ENCODE measurements at places on chromosomes 7 and 10. TPM values are rescaled to one million over a fixed set of nuclear protein-coding genes. Genes with fewer than 3 reads are reported as not detected.
A peak's percentile ranks its signal among the peaks of the same experiment; 100 is the strongest.

GRCh38 chr10:88389456-88389855 is 193.7 kb downstream of the RNLS start:
- DNase-seq, result no peak
- no peak overlapping the region for H3K4me3 ChIP-seq
- H3K27ac ChIP-seq, result no peak overlapping the region
- H3K36me3 ChIP-seq, result no peaks in the 10 kb centered on the region
- peaks cover 11% of the 10 kb centered on the region for H3K4me1 ChIP-seq

DNA sequence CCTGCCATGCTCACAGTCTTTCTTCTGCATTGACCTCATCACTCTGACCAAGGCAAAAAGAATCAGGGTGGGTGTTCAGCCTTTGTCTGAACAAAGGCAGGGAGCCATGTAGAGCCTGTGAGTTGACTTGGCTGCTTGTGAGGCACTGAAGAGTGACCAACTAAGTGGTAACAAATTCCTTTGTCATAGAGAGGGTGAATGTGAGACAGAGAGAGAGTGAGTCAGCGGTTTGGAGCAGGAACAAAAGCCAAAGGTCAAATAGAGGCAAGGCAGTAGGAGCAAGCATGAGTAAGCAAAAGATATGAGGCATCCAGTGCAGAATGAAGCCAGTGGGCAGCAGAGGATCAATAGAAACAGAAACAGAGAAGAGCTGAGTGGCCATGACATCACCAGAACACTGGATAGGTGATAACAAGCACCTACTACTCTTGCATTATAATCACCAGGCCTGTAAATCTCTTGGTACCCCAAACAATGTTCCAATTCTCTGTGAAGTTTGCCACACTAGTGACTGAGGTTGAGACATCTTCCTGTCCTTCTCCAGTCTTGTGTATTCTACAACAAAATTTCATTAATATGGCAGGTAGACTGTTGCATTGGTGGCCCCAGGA is 116.2 kb upstream of the LAMB4 start:
- H3K36me3 ChIP-seq, result no peaks in the 10 kb centered on the region
- no peaks in the 10 kb centered on the region for H3K4me1 ChIP-seq
- DNase-seq, result no peak
- no peaks in the 10 kb centered on the region for H3K27me3 ChIP-seq

DNA sequence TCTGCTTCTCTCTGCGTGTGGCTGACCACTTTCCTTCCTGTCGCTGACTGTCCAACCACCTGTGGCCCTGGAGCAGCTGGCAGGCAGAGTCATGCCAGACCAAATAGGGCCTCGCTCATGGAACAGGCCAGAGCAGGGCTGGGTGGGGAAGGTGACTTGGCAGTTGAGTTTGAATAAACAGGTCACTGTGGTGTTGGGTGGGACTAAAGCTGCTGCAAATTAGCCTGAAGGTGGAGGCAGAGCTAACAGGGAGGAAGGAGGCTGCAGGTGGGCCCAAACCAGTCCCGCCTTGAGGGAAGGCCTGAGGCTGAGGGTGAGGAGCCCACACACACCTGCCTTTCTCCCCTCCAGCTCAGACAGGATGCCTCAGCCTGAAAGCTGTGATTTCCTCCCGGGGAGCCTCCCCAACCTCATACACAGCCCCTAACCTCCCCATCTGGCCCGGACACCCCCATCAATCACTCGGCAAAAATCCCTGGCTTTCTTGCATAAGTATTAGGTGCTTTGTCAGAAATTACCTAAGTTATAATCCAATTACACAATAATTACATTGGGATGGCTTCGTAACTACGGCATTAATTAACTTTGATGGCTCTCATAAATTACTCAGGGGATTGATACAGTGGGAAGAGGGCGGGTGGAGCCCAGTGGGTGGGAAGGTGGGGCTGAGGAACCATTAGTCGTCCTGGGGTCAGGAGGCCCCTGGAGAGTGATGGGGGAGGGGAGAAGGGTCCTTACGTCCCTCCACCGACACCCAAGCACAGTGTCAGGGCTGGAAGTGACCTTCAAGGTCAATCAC is 97.7 kb upstream of the PCBD1 start:
- no peaks in the 10 kb centered on the region for H3K27me3 ChIP-seq
- no peaks in the 10 kb centered on the region for H3K36me3 ChIP-seq
- peaks cover 60% of the 10 kb centered on the region for H3K4me1 ChIP-seq
- H3K27ac ChIP-seq, result peak overlapping the region; percentile 1
- H3K4me3 ChIP-seq, result no peak overlapping the region
- DNase-seq, result peak; percentile 22

GRCh38 chr10:116241085-116241484 is 31.9 kb downstream of the GFRA1 start:
- no peaks in the 10 kb centered on the region for H3K36me3 ChIP-seq
- H3K27me3 ChIP-seq, result no peaks in the 10 kb centered on the region
- no peak overlapping the region for H3K4me3 ChIP-seq

GRCh38 chr10:5595994-5596471 is 70.4 kb downstream of the ASB13 start:
- no peaks in the 10 kb centered on the region for H3K4me1 ChIP-seq
- no peak overlapping the region for H3K27ac ChIP-seq
- no peak overlapping the region for H3K4me3 ChIP-seq

DNA sequence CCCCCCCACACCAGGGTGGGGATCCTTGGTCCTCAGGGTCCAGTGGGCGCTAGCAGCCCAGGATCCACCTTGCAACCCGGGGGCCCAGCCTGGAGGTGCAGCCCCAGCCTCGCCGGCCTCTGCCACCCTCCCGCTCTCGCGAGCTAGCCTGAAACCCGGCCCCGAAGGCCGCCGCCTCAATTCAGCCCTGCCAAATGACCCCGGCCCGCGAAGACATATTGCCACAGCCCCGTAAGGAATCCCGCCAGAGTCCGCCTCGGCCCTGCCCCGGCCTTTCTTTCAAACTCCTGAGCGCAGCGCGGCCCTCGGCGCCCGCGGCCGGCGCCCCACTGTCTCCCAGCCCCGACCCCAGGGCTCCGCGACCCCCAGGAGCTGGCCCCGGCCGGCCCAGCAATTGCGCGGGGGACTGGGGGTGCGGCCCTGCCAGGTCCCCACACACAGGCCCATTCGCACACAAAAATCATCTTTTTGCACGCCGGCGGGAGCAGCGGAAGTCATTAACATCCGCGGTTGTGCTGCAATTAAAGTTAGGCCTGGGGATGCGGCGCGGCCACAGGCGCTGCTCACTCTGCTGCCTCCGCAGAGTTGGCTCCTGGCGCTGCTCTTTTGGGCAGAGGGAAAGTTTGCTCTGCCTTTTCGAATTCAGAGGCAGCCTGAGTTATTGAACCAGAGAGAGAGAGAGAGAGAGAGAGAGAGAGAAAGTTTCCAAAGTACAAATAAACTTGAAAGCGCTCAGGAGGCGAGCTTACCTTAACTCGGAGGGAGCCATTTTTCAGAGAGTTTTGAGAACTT is 4.0 kb downstream of the HOXA5 start:
- H3K27me3 ChIP-seq, result peaks cover 9% of the 10 kb centered on the region
- no peak for DNase-seq
- no peaks in the 10 kb centered on the region for H3K36me3 ChIP-seq
- H3K4me3 ChIP-seq, result no peak overlapping the region
- H3K4me1 ChIP-seq, result peaks cover 3% of the 10 kb centered on the region

GRCh38 chr7:33964417-33965182 is 59.3 kb downstream of the BMPER start:
- H3K4me1 ChIP-seq, result no peaks in the 10 kb centered on the region
- H3K4me3 ChIP-seq, result no peak overlapping the region
- DNase-seq, result no peak

DNA sequence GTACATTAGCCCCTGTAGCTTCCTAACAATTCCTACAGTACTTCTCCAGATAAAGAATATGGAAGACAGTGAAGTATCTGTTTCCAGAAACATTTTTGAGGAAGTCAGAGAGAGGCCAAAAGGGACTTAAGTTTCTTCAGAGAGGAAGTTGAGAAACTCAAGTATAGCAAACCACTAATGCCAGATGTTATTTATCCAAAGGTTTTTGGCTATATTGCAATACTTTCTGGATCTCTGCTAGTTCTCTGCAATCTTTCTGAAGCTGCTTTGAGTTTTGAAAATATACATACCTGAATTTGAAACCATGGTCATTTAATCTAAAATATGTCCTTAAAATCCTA is 64.7 kb downstream of the BICC1 start:
- no peaks in the 10 kb centered on the region for H3K27me3 ChIP-seq
- no peak overlapping the region for H3K4me3 ChIP-seq
- H3K27ac ChIP-seq, result no peak overlapping the region
- H3K36me3 ChIP-seq, result no peaks in the 10 kb centered on the region
- no peaks in the 10 kb centered on the region for H3K4me1 ChIP-seq

DNA sequence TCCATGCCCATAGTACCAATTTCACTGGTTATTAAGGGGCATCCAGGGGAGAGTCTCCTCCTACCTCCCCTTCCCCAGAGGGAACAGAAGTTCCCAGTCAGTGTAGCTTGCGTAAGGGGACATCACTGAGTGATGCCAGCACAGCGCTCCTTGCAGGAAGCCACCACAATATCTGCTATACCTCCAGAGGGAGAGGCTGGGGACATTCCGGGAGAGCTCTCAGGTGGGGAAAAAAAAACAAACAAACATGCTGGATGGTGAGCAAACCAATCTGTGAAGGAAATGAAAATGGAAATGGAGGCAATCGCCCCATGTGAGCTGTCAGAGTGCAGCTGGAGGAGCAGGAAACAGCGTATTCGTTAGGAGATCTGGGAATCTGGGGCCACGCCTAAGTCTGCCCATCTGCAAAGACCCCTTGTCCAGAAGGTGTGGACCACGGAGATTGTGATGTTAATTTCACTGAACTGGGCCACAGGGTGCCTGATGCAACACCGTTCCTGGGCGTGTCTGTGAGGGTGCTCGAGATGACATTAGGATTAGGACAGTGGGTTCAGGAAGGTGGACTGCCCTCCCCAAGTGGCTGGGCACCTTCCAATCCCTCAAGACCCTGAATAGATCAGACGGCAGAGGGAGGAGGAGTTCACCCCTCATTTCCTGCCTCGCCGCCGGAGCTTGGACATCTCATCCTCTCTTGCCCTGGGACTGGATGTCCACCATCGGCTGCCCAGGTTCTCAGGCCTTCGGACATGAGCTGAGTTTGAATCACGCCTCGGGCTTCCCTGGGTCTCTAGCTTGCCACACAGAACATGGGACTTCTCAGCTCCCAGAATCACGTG is 30.5 kb downstream of the GNA12 start:
- no peaks in the 10 kb centered on the region for H3K36me3 ChIP-seq
- H3K4me3 ChIP-seq, result no peak overlapping the region
- peaks cover 2% of the 10 kb centered on the region for H3K4me1 ChIP-seq
- DNase-seq, result no peak

- no peaks in the 10 kb centered on the region for H3K4me1 ChIP-seq
- no peaks in the 10 kb centered on the region for H3K27me3 ChIP-seq
- no peak overlapping the region for H3K27ac ChIP-seq
- H3K36me3 ChIP-seq, result peaks cover 45% of the 10 kb centered on the region
Observed at GRCh38 chr7:100034871-100035510, 14.6 kb upstream of the ZSCAN21 start.

DNA sequence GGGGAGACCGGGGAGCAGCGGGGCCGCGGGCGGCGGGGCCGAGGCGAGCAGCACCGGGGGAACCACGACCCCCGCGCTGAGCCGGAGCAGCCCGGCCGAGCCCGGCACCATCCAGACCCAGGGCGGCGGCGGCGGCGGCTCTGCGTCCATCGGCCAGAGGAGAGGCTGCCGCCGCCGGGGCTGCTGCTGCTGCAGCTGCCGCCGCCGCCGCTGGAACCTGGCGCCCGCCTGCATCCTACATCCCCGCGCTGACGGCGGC is 190 bp downstream of the TCERG1L start:
- DNase-seq, result no peak
- peaks cover 5% of the 10 kb centered on the region for H3K4me1 ChIP-seq
- no peak overlapping the region for H3K27ac ChIP-seq
- H3K4me3 ChIP-seq, result no peak overlapping the region
- H3K27me3 ChIP-seq, result peaks cover 6% of the 10 kb centered on the region
- H3K36me3 ChIP-seq, result no peaks in the 10 kb centered on the region

DNA sequence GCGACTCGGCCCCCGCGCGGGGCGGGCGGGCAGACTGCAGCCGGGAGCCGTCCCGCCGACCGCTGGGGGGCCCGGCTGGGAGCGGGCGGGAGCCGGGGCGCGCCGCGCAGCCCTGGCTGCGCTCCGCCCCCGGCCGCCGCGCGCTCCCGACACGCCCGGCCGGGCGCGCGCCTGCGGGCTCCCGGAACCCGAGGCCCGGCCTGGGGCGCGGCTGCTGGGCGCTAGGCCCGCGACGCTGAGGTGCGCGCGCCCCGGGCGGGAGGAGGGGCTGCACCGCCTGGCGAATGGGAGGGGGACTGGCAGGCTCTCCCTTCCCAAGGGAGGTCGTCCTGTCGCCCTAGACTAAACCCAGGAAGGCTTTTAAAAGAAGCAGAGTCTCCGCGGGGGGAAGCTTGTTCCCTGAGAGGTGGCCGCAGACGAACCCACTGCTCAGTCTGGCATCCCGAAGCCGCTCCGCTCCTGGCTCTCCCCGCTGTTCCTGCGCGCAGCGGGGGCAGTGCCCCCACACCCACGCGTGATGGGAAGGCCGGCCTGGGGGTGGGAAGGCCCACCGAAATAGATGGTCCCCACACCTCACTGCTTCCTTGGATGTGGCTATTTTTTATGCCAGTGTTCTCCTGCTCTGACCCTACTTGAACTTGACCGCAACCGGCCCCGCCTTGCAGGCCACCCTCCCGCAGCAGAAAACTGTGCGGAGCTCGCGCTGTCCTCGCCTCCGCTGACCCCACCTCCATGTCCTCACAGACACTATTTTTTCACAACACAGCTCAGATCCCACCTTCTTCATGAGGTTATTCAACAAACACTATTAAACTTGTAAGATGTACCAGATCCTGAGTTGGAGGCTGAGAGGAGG is at the start of gene VOPP1:
VOPP1 (minus strand) TSS at position 125 of the 856 bp plus-strand sequence. CDS start 178 bp downstream, outside the sequence.
- H3K4me3 ChIP-seq, result peak within 1 kb of the TSS; percentile 79
- DNase-seq, result peak; percentile 61
- H3K27ac ChIP-seq, result peak within 1 kb of the TSS; percentile 91
- no peaks in the 10 kb centered on the region for H3K27me3 ChIP-seq
- no peaks in the 10 kb centered on the region for H3K36me3 ChIP-seq

- no peak overlapping the region for H3K4me3 ChIP-seq
- no peak for DNase-seq
- H3K36me3 ChIP-seq, result no peaks in the 10 kb centered on the region
- peaks cover under 1% of the 10 kb centered on the region for H3K4me1 ChIP-seq
- H3K27me3 ChIP-seq, result no peaks in the 10 kb centered on the region
- no peak overlapping the region for H3K27ac ChIP-seq
Observed at GRCh38 chr10:103564116-103564501, 70.6 kb downstream of the NEURL1 start.

DNA sequence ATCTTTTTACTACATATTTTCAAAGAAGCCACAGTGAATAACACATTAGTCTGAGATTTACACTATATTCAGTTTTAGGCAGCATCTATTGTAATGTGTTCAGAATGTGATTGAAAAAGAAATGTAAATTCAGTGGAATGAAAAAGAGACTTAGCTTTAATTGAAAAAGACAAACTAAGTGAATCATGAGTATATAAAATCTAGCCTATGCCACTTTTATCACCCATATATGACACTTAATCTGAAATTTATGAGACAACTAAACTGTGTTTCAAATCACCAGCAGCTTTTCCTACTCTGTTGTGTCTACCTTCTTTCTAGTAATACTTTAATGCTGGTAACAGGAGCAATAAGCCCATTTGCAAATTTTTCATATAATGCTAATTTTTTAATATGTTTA is 4.7 kb downstream of the SKAP2 start:
- no peak overlapping the region for H3K27ac ChIP-seq
- H3K4me3 ChIP-seq, result no peak overlapping the region
- no peaks in the 10 kb centered on the region for H3K36me3 ChIP-seq
- DNase-seq, result no peak
- peaks cover 19% of the 10 kb centered on the region for H3K4me1 ChIP-seq

Gene OR2A5
- total RNA-seq, result not detected

Gene CALML3
- not detected for total RNA-seq

Gene ANKMY2
- total RNA-seq, result 15.5 TPM

Gene OIT3
- total RNA-seq, result not detected

Gene PVRIG
- total RNA-seq, result 52.9 TPM

Gene ENO4
- total RNA-seq, result not detected

Gene NKX6-2
- total RNA-seq, result not detected

Gene LRRC18
- total RNA-seq, result not detected

Gene HOXA4
- 2.1 TPM for total RNA-seq

Gene CTBP2
- 120 TPM for total RNA-seq

Data from natural killer cell (primary cell).